ENCODE measurements at places on chromosomes 6 and 20. TPM values are rescaled to one million over a fixed set of nuclear protein-coding genes. Genes with fewer than 3 reads are reported as not detected.

DNA sequence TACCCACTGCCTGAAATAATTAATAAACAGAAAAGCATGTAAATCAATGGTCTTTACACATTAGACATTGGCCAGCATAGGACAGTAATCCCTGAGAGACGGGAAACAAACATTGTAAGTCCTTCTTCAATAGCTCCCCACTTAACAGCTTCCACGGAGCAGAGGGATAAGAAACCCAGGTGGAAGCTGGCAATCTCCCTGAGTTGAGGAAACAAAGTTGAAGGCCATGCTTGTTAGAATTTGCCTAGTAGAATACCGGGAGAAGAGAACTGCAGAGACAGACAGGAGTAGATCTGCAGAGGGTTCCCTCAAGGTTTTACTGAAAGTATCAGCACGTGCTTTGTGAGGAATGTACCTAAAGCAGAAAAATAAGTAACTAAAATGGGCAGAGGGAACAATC is 33.9 kb downstream of the REV3L start:
- H3K4me1 ChIP-seq, result no peaks in the 10 kb centered on the region
- no peak for DNase-seq
- peaks cover 8% of the 10 kb centered on the region for H3K36me3 ChIP-seq

GRCh38 chr20:38091441-38092216 is 58.1 kb downstream of the RPRD1B start:
- no peak for DNase-seq
- no peak overlapping the region for H3K4me3 ChIP-seq
- H3K27me3 ChIP-seq, result no peaks in the 10 kb centered on the region
- peaks cover 41% of the 10 kb centered on the region for H3K4me1 ChIP-seq
- peaks cover 34% of the 10 kb centered on the region for H3K36me3 ChIP-seq

GRCh38 chr20:373171-373890 is 7.2 kb upstream of the TRIB3 start:
- peaks cover 37% of the 10 kb centered on the region for H3K4me1 ChIP-seq
- H3K27me3 ChIP-seq, result peaks cover 2% of the 10 kb centered on the region
- no peak overlapping the region for H3K4me3 ChIP-seq
- DNase-seq, result no peak
- no peak overlapping the region for H3K27ac ChIP-seq

GRCh38 chr6:97053643-97054411 is 129.3 kb downstream of the KLHL32 start:
- no peaks in the 10 kb centered on the region for H3K27me3 ChIP-seq
- DNase-seq, result no peak
- H3K36me3 ChIP-seq, result no peaks in the 10 kb centered on the region
- H3K4me3 ChIP-seq, result no peak overlapping the region

- peaks cover 54% of the 10 kb centered on the region for H3K4me1 ChIP-seq
- H3K27ac ChIP-seq, result peak overlapping the region; percentile 77
- H3K4me3 ChIP-seq, result peak overlapping the region; percentile 86
- H3K27me3 ChIP-seq, result peaks cover 43% of the 10 kb centered on the region
Measured at GRCh38 chr6:28981431-28981832, 23.7 kb downstream of the ZNF311 start.

- peaks cover 15% of the 10 kb centered on the region for H3K4me1 ChIP-seq
- peaks cover 41% of the 10 kb centered on the region for H3K27me3 ChIP-seq
- peak overlapping the region; percentile 86 for H3K4me3 ChIP-seq
- H3K27ac ChIP-seq, result peak overlapping the region; percentile 50
- peak; percentile 76 for DNase-seq
Measured at GRCh38 chr6:27251112-27251605, 3.7 kb downstream of the PRSS16 start.

- H3K4me3 ChIP-seq, result no peak overlapping the region
- DNase-seq, result no peak
- H3K27ac ChIP-seq, result no peak overlapping the region
- no peaks in the 10 kb centered on the region for H3K4me1 ChIP-seq
- H3K36me3 ChIP-seq, result no peaks in the 10 kb centered on the region
Measured at GRCh38 chr6:121932076-121932991, 467.1 kb upstream of the HSF2 start.

GRCh38 chr6:111201244-111201554 is 113.9 kb downstream of the SLC16A10 start:
- DNase-seq, result no peak
- H3K4me3 ChIP-seq, result no peak overlapping the region
- no peaks in the 10 kb centered on the region for H3K36me3 ChIP-seq

- H3K36me3 ChIP-seq, result no peaks in the 10 kb centered on the region
- H3K4me3 ChIP-seq, result no peak overlapping the region
- H3K4me1 ChIP-seq, result no peaks in the 10 kb centered on the region
- peaks cover 24% of the 10 kb centered on the region for H3K27me3 ChIP-seq
- DNase-seq, result no peak
- no peak overlapping the region for H3K27ac ChIP-seq
Measured at GRCh38 chr6:17096096-17096495, 5.8 kb upstream of the STMND1 start.

GRCh38 chr6:157213426-157213825 is 109.9 kb downstream of the TMEM242 start:
- no peak overlapping the region for H3K4me3 ChIP-seq
- no peaks in the 10 kb centered on the region for H3K27me3 ChIP-seq
- no peak overlapping the region for H3K27ac ChIP-seq
- H3K4me1 ChIP-seq, result peaks cover 2% of the 10 kb centered on the region
- no peak for DNase-seq
- no peaks in the 10 kb centered on the region for H3K36me3 ChIP-seq

DNA sequence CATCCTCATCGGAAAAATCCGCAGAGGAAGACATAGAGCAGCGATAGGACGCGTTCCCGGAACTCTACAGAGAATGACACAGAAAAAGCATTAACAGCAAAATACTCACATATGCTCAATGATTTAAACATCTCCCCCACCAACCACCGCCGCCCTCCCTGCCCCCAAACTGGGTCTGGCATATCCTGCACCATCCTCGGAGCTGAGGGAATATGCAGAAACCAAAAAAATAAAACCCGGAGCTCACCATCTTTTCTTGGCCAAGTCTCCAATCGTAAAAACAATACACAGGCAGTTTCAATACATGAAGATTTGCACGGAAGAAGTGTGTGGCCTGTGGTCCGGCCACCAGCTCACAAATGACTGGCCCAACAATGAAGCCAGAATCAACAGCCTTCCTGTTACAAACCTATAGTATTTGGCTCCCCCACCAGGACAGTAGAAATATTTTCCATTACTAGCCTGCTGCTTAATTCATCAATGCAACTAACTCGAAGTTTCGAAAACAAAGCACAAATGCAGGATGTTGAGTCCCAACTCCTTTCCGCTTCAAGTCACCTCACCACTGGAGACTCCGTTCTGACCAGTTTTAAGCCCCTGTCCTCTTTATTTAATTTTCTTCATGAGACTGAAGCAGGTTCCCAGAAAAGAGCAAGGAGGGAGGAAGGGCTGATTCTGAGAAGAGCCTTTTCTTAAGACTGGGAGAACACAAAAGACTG is 103.2 kb upstream of the BEND6 start:
- peak overlapping the region; percentile 63 for H3K27ac ChIP-seq
- peak overlapping the region; percentile 71 for H3K4me3 ChIP-seq
- H3K4me1 ChIP-seq, result peaks cover 23% of the 10 kb centered on the region

- H3K4me1 ChIP-seq, result no peaks in the 10 kb centered on the region
- no peak overlapping the region for H3K27ac ChIP-seq
- no peak overlapping the region for H3K4me3 ChIP-seq
Measured at GRCh38 chr20:1536893-1537730, 20.4 kb downstream of the SIRPD start.

BPIFB2 gene
- not detected for total RNA-seq

TFAP2A gene
- 0.20 TPM for total RNA-seq

TFAP2D gene
- total RNA-seq, result not detected

MACROD2 gene
- total RNA-seq, result not detected

SEL1L2 gene
- not detected for total RNA-seq

HLA-DPB1 gene
- 89.8 TPM for total RNA-seq

CD24 gene
- 0.40 TPM for total RNA-seq

Measured in activated CD4-positive, alpha-beta memory T cell treated with anti-CD3 and anti-CD28 coated beads, Interleukin-2, amount 10 ng/mL, durations not matched to agents 7 days and 5 days (primary cell).